ENCODE measurements at places on chromosomes 3 and 15.

DNA sequence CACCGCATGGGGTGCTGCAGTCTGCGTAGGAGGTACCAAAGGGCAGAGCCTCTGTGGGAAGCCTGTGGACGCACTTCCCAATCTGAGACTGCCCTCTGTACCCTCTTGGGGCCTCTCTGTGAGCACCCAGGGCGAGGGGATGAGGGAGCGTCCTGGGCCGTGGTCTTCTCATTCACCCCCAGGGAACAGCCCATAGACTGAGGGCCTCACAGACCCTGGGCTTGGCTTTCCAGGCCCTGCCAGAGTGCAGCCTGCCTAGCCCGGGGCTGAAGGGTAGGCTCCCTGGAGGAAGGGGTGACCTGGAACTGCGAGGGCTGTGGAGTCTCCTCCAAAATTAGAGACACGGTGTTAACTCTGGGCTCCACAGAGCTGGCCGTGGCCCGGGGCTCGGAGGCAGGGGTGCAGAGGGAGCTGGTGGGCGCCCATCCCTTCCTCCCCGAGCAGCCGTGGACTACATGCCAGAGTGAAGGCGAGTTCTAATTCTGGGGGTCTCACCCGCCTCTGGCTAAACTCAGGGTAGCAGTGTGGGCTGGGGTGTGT, 468 bp upstream of the SPTBN5 start:
- DNase-seq: no peak

GRCh38 chr15:38411902-38412301, 42.0 kb upstream of the FAM98B start:
- no peak for DNase-seq

- DNase-seq: no peak
Measured at GRCh38 chr3:124768812-124769211, 38.6 kb downstream of the UMPS start.

DNA sequence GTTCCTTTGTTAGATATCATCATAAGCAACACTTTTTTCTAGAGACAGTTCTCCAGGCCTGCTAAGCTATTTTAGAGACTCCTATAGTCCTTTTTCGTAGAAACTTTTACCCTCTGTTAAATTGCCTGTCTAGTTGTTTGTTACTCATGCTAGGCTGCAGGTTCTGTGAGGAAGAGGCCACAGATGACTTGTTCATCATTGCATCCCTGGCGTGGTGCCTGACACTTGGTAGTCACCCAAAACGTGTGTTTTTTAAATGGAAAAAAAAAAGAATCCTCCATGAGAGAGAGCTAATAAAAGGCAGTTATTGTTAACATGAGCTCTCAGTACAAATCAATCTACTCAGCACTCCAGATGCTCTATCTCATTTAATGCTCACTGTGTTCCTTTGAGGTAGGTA, 35.1 kb downstream of the CCDC54 start:
- no peak for DNase-seq

DNA sequence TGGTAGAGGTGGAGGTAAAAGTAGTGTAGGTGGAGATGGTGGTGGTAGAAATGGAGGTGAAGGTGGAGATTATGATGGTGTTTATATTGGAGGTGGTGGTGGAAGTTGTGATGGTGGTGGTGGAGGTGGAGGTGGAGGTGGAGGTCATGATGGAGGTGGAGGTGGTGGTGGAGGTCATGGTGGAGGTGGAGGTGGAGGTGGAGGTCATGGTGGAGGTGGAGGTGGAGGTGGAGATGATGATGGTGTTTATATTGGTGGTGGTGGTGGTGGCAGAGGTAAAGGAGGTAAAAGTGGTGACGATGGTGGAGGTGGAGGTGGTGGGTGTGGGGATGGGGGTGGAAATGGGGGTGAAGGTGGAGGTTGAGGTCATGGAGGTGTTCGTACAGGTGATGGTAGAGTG, 107.8 kb downstream of the ASB7 start:
- DNase-seq: no peak

GRCh38 chr3:181879926-181880325, 168.2 kb downstream of the SOX2 start:
- DNase-seq: no peak
